ENCODE measurements at places on chromosomes 2 and 18.

- no peak for DNase-seq
Observed at GRCh38 chr2:67038195-67038594, 358.9 kb upstream of the ETAA1 start.

DNA sequence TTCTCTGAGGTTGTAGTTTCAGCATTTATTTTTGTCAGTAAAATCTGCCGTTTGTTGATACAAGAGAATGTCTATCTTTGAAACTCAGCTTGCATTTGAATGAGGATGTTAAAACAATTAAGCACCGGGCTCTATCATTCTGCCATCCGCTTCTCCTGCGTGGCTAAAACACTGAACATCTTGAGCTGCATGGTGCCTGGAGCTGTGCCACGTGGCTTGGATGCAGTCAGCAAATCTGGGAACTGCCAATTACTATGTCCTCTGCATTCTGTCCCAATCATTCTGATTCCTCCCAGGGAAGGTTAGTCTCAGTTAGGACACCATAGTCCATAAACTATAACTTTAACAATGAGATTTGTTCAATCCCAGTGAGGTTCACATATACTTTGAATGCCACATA lies 598.4 kb downstream of the FBXO15 start:
- no peak for DNase-seq

GRCh38 chr2:44655401-44655864 lies 286.1 kb upstream of the SIX3 start:
- no peak for DNase-seq

DNA sequence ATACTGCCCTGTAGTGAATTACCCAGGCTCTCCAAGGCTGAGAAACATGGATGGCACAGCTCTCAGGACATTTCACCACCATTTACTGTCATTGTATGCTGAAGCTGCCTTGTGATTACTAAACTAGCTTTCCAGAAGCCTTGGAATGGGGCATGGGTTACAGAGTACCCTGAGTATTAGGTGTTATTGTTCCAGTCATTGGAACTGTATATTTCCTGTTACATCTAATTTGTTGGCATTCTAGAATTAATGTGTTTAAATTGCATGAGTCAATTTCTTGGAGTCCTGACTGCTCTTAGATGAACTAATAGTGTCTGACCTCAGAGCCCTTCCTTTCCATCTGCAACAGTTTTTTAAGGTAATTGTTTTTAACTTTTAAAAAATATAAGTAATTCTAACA lies 9.0 kb downstream of the DGUOK start:
- no peak for DNase-seq

GRCh38 chr2:188664951-188665595 lies 309.1 kb upstream of the COL3A1 start:
- DNase-seq, result no peak

- no peak for DNase-seq
Observed at GRCh38 chr2:133040170-133040569, 370.2 kb upstream of the LYPD1 start.

- no peak for DNase-seq
Observed at GRCh38 chr18:22253676-22254075, 84.3 kb downstream of the GATA6 start.

DNA sequence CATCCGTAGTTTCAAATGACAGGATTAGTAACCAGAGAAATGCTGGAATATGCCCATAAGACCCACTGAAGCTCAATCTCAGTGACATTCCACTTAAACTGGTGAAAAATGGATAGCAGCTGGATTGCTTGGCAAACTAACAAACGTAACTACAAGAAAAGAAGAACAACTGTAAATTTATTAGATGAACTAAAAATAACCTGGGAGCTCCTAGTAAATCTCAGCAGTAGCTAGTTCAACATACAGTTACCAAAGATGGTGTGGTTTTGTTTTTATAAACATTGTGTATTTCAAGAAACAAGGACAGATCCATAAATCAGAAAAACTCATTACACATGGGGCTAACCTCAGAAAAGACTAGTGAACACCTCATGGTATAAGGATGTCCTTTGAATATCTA lies 531.9 kb downstream of the XIRP2 start:
- DNase-seq, result no peak

DNA sequence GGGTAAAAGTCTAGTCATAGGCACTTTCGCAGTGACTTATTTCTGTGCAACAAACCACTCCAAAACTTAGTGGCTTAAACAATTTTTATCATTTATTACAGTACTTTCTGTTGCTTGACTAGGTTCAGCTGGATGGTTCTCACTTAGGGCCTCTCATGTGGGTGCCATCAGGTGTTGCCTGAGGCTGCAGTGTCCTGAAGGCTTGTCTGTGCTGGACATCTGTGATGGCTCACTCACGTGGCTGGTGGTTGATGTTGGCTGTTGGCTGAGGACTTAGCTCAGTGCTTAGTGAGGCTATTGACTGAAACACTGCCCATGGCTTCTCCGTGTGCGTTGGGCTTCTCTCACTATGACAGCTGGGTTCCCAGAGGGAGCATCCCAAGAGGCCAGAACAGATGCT lies 81.4 kb upstream of the GCFC2 start:
- DNase-seq, result no peak

DNA sequence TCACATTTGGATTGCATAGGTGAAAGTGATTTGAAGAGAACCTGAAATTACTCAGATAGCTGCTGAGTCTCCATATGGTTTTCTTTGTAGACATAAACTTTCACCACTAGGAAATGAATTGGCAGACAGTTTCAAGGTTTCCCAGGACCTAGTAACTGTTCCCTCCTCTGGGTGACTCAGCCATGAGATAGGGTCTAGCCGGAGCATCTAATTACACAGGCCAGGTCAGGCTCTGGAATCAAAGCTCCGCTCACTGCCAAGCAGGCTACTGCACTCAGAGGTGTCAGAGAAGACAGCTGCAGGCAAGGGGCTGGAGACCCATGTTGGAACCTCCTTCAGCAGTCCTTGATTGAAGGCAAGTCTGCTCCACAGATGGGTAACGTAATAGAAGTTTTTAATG lies 429.2 kb downstream of the TNS1 start:
- DNase-seq, result no peak

GRCh38 chr2:233404222-233404621 lies 49.9 kb downstream of the DGKD start:
- no peak for DNase-seq

GRCh38 chr2:168685600-168686451 lies 116.6 kb upstream of the NOSTRIN start:
- no peak for DNase-seq

DNA sequence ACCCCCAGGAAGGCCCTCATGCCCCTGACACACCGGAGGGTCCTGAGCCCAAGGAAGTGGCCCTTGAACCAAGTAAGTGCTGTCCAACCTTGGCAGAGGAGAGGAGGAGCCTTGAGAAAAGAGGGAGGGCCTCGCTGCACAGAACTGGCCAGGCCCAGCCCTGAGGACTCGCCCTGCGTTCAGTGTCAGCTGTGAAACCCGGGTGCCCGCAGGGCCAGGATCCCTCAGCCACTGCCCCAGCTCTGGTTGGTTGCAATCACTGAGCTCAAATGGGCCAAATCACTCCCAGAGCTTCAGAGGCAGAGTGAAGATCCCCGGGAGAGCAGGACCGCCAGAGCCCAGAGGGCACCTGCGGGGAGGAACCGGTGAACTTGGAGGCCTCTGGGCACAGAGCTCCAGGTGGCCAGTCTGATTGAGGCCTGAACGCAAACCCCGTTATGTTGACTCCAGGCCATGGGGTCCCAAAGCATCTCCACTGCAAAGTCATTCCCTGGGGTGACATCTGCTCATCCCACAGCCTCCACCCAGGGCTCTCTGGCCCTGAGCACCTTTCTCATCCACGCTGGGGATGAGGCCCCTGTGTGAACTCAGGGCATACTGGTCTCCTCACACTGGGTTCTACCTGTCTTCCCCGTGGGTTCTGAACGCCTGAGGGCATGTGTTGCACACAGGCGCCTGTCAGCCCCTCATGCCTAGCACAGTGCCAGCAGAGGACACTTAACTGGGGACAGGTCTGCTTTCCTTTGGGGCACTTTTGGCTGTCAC lies 11.9 kb downstream of the GBX2 start:
- no peak for DNase-seq

- no peak for DNase-seq
Observed at GRCh38 chr2:48600204-48600813, 17.3 kb upstream of the GTF2A1L start.

- DNase-seq, result no peak
Observed at GRCh38 chr2:2331881-2332280, 806 bp upstream of the MYT1L start.

GRCh38 chr2:113700186-113700841 lies 56.1 kb downstream of the SLC35F5 start:
- no peak for DNase-seq

GRCh38 chr2:157476953-157477709 lies 33.2 kb upstream of the CYTIP start:
- no peak for DNase-seq

GRCh38 chr2:239932881-239933735 lies 92.0 kb downstream of the NDUFA10 start:
- no peak for DNase-seq

- DNase-seq, result no peak
Observed at GRCh38 chr18:1778496-1779178, 792.7 kb downstream of the METTL4 start.

GRCh38 chr2:68740400-68740914 lies 5.8 kb downstream of the ARHGAP25 start:
- DNase-seq, result no peak

DNA sequence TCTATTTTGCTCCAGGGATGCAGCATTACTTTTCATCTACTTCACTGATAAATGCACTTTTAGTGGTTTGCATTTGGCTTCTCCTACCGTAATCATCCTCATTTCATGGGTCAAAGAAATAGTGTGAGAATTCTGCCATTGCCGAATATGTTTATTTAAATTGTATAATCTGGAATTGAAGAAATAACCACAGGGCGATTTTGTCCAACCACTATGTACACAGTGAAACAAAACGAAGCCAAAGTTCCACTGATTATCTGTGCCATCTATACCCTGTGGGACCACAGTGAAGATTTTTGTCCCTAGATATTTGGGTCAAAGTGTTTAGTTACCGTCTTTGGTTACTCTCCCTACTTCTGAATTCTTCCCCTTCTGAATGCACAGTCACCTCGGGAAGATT lies 888.6 kb upstream of the NRXN1 start:
- DNase-seq, result no peak

DNA sequence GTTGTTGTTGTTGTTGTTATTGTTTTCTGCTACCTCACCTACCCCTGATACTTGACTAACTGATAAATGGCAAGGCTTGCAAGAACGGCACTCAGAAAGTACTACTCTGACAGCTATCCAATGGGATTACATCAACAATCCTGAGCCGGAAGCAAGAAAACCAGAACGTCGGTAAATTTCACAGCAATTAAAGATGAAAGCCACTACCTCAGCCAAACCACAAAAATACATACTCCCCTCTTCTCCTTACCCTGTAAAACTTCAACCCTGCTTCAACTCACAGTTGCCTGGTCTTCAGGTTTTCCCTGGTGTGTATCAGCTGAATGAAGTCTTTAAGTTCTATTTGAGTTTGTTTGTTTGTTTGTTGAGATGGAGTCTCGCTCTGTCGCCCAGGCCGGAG lies 293.7 kb upstream of the RND3 start:
- DNase-seq, result no peak

GRCh38 chr2:132815516-132815915 lies 145.5 kb upstream of the LYPD1 start:
- no peak for DNase-seq

- no peak for DNase-seq
Observed at GRCh38 chr2:32386739-32387138, 29.9 kb downstream of the BIRC6 start.

GRCh38 chr2:241159116-241159515 lies 8.8 kb downstream of the PPP1R7 start:
- no peak for DNase-seq

DNA sequence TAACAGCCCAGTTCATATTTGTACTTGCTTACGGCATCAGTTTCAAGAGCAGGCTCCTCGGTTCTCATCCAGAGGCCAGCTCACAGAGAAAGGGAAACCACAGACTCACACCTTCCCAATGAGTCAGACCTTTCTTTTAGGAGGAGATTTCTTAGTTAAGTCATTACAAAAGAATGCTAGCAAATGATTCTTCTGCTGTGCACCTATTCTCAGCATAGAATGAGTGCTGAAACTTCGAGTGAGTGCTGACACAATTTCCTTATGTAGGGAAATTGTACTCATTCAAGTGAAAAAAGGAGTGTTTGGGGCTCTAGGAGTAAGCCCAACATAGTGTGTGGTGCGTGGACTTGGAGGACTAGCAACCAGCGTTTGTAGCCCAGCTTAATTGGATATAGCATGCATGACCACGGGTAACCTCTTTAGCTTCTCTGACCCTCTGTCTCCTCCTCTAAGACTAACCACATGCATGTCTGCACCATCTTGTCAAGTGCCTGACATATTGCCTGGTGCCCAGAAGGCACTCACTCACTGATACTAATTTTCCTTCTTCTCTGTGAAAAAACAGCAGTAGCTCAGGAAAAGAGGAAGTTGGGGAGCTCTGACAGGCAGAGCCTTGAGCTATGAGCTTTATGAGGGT lies 87.0 kb downstream of the ALPK2 start:
- no peak for DNase-seq

GRCh38 chr18:36830158-36830495 lies 1.2 kb downstream of the KIAA1328 start:
- no peak for DNase-seq

GRCh38 chr2:111712940-111713515 lies 171.0 kb downstream of the ANAPC1 start:
- DNase-seq, result no peak

DNA sequence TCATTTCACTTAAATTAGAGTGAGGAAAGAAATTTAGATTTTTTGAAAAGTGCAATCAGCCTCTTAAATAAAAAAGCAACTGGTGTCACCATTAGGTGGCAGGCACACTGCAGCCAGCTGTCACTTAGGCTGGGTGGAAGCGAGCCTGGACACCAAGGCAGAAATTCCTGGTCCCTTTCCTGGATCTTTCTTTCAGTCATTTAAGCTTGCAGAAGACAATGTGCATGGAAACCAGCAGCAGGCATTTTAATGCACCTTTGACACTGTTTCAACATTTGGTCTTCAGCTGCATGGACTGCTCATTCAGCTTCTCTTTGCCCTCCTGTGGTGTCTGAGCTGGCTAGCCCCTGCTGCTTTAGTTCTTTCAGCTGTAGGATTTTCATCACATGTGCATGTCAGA lies 61.0 kb downstream of the AQP4 start:
- no peak for DNase-seq

- no peak for DNase-seq
Observed at GRCh38 chr18:36099311-36099710, 29.8 kb downstream of the SLC39A6 start.

- no peak for DNase-seq
Observed at GRCh38 chr2:240525802-240526201, 32.0 kb downstream of the ANKMY1 start.

- DNase-seq, result no peak
Observed at GRCh38 chr18:76441002-76441667, 53.9 kb downstream of the ZNF516 start.

DNA sequence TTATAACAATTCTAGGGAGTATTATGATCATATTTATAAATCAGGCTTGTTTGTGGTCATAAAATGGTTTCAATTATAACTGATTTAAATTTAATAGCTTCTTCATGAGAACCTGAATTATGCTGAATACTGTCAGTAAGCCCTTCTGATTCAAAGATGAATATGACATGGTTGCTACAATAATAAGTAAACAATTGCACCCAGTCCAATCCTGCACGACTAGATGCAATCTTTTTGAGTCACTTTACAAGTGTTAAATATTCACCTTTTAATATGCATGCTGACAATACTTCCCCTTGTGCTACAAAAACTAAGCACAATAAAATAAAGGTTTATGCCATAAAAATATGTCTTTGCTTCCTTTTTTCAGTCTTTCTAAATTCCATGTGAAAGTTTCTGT lies 325.2 kb downstream of the KCNJ3 start:
- no peak for DNase-seq

All from stimulated activated CD4-positive, alpha-beta T cell treated with anti-CD3 and anti-CD28 coated beads, Interleukin-1b, Interleukin-23, amount 100 ng/mL, for 1 hour (primary cell).